Activated CD4-positive, alpha-beta T cell treated with anti-CD3 and anti-CD28 coated beads, Interleukin-2, amount 10 ng/mL, durations not matched to agents 24 days and 14 days (primary cell): ENCODE measurements at places on chromosomes 1 and 21. TPM values are rescaled to one million over a fixed set of nuclear protein-coding genes. Genes with fewer than 3 reads are reported as not detected.

VANGL2 gene
- 0.02 and 0.05 TPM in 2 replicates for total RNA-seq

NLRP3 gene
- total RNA-seq = 0.14 and 0.16 TPM in 2 replicates

DNA sequence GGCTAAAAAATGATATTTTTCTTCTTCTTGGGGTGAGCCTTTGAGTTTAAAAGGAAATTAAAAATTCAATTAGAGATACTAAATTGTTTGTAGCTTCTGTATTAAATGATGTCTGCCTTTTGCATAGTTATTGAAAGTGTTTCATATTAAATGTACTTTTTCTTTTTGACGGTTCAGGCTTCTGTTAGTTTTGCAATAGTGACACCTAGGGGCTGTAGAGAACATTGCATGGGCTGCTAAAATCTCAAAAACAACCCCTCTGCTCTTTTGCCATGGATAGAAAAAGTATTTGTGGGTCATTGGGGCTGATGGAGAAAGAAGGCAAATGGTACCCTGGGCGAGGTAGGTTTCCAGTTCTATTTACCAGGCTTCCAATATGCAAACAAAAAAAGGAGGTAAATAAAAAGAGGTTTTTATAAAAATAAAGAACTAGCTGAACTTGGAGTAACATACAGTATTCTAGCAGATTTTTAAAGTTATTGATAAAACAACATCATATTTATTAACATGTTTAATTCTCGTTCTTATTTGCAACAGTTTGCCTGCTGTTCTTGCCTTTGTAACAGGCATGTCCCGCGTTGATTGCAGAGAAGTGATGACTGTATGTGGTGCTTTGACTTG, 115.4 kb upstream of the HOOK1 start:
- peak; percentile 80 for DNase-seq

TM2D1 gene
- total RNA-seq = 29.8 and 32.9 TPM in 2 replicates

HMCN1 gene
- total RNA-seq = not detected in 2 replicates

PHGDH gene
- total RNA-seq = 48.6 and 51.5 TPM in 2 replicates

GRCh38 chr1:152866321-152866720, 6.5 kb downstream of the LCE7A start:
- DNase-seq = no peak

GRCh38 chr1:117809764-117810163, 119.7 kb downstream of the GDAP2 start:
- DNase-seq = no peak

GRCh38 chr1:40583980-40584379, 52.5 kb downstream of the ZNF684 start:
- no peak for DNase-seq

OR2T35 gene
- not detected in 2 replicates for total RNA-seq

DNA sequence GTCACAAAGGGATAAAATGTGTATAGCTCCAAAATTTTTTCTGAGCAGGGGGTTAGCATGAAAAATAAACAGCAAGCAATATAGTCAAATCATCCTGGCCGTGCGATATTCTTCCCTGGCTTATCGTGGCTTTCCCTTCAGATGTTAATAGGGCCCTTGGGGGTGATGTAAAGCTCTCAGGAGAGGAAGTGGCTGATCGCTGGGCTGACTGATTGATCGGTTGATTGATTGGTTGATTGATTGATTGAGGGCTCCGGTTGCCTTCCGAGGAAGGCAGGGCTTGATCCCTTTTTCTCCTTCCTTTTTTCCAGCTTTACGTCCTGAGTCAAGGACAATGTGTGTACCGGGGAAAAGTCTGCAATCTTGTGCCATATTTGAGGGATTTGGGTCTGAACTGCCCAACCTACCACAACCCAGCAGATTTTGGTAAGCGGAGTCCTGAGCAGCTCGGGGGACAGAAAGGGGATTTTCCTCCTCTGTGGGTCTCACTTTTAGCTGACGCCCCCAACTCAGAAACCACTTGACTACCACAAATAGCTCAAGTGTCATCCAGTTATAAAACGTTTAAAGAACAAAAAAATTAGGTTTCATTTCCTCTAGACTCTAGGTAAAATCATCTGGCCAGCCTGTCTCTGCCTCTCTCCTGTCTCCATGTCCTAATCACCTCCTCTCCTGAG, 29.5 kb downstream of the TFF3 start:
- no peak for DNase-seq
